H9 (cell line): ENCODE measurements at places on chromosomes 3 and 15.
A peak's percentile ranks its signal among the peaks of the same experiment; 100 is the strongest.

- no peak for DNase-seq
Observed at GRCh38 chr3:181901626-181902025, 189.9 kb downstream of the SOX2 start.

- no peak for DNase-seq
Observed at GRCh38 chr3:111758642-111759041, 100.4 kb upstream of the PHLDB2 start.

- DNase-seq, result no peak
Observed at GRCh38 chr3:171384101-171384891, 75.9 kb downstream of the TNIK start.

- no peak for DNase-seq
Observed at GRCh38 chr15:71515375-71516186, 294.8 kb upstream of the NR2E3 start.

GRCh38 chr3:75171630-75172230 is 492.4 kb upstream of the FRG2C start:
- DNase-seq, result no peak

DNA sequence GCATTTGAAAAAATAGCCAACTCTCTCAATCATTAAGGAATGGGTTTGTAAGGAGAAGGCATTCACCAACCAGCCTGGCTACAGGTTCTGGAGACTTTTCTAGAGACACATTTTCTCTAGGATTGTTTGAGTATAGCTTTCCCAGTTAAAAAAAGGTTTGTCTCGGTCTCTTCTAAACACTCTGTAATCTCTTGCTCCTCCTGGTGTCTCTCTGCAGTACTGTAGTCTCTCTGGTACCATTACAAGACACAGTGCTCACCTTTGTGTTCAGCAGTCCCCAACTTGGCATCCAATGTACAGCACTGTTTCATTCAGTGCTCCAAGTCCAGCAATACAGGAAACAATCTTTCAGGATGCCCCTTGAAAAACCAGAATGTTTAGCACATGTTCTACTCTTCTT is 534.4 kb downstream of the ZNF385D start:
- DNase-seq, result no peak

DNA sequence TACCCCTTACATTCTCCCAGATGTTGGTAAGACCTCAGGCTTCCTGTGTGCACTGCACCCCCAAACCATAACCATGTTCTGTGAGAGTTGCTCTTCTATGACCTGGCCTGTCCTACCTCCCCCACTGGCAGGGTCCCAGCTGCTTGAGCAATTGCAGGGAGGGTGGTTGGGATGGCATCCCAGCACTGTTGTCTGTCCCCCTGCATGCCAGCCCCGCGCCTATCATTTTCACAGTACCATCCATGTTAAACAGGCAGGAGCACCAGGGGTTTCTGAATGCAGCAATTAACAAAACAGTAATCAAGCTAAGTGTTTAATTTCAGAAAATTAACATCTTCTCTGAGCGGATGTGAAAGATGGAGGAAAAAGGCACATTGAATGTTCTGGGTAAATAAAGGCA is 345.5 kb downstream of the EPHB1 start:
- no peak for DNase-seq

DNA sequence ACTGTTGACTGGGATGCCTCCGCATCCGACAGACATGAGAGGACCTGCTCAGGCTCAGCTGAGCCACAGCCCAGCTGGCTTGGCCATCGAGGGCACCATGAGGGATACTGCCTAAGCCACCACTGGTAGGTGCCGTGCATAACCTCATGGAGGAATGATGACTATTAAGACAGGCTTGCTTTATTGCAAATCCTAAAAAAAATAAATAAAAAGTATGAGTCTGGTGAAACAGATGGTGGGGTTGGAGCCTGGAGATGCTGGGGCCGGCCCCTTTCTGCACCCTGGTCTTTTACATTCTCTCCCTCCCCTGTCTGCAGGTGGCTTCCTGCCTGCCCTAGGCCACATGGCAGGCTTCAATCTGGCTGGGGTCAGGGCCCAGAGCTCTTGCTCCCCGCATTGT is 24.0 kb upstream of the RAD18 start:
- no peak for DNase-seq

- DNase-seq, result no peak
Observed at GRCh38 chr15:41566121-41566885, 7.3 kb downstream of the TYRO3 start.

DNA sequence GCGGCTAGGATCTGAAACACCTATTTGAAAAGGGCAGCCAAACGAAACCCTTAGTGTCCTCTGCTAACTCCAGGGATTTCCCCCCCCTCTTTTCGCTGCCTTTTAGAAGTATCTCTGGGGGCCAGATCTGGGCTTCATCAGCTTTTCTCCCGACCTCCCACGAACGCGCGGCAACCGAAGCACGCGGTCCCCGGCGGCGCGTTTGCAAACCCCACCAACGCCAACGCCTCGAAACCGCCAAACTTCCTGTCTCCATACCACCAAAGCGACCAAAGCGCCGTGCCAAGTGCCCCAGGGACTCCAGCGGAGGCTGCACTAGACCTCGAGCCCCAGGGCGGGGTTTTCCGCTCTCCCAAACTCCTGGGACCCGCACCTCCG is 155.8 kb upstream of the FRMD4B start:
- peak; percentile 58 for DNase-seq

DNA sequence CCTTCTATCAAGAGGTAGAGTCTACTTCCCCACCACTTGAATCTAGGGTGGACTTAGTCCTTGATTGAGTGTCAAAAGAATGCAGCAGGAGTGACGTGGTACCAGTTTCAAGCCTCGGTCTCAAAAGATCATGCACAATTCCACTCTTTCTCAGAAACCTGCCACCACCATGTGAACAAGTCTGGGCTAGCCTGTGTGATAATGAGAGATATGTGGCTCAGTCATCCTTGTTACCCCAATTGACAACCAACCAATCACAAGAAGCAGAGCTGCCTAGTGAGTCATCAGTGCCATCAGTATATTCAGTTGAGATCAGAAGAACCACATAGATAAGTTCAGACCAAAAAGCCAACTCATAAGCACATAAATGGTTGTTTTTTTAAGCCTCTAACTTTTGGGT is 374.5 kb downstream of the IL20RB start:
- DNase-seq, result no peak

DNA sequence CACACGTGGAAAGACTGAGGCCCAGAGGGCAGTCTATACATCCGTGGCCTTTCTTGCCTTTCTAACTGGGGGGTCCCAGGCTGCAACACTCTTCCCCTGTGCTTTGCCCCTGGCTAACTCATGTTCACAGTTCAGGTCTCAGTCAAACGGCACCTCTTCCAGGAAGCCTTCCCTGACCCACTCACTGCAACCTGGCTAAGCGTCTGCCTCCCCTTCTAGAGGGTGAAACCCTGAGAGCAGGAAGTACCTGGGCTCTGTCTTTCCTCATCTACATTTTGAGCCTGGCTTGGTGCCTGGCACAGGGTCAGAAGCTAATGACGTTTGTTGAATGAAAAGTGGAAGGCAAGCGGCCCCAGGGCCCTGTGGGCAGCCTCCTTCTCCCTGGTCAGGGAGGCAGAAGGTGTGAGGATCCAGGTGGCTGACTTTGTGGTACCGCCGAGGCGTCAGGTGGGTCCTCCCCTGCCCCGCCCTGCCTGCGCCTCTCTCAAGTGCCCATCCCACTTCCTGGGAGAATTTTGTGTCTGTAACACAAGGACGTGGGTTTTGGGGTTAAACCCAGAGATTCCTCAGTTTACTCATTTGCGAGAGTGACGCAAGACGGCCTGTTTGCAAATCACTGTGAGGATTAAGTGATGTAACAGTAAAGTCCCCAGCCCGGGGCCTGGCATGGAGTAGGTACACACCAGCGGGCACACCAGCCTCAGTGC is 32.1 kb downstream of the DNASE1L3 start:
- DNase-seq, result no peak

DNA sequence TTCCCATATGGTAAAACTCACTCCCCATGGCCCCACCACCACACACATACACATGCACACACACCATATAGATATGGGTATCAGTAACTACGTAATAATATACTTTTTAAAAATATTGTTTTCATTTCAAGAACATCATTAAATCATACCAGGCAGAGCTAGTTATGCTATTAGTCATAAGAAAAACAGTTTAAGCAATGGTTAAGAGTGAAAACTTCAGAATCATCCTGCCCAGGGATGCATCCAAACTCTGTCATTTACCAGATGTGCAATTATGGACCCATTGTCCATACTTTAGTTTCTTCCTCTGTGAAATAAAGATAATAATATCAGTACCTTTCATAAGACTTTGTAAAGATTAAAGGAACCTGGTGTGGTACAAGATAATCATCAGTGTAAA is 608.3 kb downstream of the RBMS3 start:
- no peak for DNase-seq

DNA sequence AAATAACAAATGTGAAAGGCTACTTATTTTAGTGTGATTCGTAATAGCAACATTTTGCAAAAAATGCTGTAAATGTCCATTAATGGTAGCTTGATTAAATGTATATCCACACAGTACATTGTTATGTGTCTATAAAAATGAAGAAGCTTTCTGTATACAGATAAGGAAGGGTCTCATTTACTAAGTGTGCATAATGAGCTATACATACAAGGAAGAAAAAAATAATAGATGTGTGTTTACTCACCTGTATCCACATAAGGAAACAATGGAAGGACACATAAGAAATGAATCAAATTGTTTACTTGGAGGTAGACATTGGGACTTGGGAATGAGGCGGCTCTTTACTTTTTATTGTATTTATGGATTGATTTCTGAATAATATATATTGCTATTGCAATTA is 34.9 kb downstream of the MED12L start:
- no peak for DNase-seq

DNA sequence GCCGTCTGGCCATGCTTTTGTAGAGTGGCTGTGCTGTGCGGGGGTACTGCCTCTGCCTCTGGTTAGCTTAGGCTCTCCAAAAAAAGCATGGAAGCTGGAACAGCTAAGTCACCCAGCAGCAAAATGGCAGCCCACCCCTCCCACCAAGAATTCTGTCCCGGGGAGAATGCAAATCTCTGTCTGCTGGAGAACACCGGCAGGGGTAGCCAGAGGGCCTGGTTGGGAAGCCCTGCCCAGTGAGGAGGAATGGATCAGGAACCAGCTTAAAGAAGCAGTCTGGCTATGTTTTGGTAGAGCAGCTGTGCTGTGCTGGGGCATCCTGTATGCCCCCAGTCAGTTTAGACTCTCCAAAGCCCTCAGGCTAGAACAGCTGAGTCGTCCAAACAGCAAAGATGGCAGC is 56.2 kb upstream of the PTPRG start:
- peak; percentile 50 for DNase-seq

- no peak for DNase-seq
Observed at GRCh38 chr3:66656609-66657008, 155.8 kb upstream of the LRIG1 start.
